ENCODE measurements at places on chromosomes 1 and 21. TPM values are rescaled to one million over a fixed set of nuclear protein-coding genes. Genes with fewer than 3 reads are reported as not detected.

DNA sequence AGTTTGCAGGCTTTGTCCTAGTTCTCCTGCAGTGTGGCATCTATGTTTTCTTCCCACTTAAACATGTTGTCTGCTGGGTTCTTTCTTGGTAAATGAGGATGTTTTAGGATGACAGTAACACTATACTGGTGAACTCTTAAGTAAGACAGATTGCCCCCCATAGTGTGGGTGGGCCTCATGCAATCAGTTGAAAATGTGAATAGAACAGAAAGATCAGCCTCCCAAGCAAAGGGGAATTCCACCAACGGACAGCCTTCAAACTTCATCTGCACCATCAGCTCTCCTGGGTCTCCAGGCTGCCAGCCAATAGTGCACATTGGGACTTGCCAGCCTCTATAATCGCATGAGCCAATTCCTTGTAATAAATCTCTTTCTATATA, 10.7 kb upstream of the TARBP1 start:
- DNase-seq: no peak

Gene RBM11
- total RNA-seq: 1.4 TPM

- peak; percentile 75 for DNase-seq
Observed at GRCh38 chr1:20187103-20187812, 940 bp upstream of the PLA2G2C start.

DNA sequence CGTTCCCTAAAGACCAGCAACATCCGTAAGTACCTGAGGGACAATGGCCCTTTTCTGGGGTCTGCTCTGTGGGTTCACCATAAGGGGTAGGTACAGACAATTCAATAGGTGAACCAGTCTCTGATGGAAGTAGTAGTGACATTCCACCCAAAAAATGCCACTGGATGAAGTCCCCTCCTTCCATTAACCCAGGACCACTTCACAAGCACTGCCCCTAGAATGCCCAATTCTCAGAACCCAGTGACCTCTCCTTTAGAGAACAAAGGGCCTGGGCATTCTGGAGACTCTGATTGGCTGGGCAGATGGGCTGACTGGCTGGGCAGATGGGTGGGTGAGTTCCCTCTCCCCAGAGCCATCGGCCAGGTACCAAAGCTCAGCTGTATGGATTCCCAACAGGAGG, at the start of gene TEX38:
Gene TEX38, plus strand, starts transcription at position 301 of the 400 bp plus-strand sequence. Its CDS starts 81 bp downstream, at position 382.
- DNase-seq: no peak

DNA sequence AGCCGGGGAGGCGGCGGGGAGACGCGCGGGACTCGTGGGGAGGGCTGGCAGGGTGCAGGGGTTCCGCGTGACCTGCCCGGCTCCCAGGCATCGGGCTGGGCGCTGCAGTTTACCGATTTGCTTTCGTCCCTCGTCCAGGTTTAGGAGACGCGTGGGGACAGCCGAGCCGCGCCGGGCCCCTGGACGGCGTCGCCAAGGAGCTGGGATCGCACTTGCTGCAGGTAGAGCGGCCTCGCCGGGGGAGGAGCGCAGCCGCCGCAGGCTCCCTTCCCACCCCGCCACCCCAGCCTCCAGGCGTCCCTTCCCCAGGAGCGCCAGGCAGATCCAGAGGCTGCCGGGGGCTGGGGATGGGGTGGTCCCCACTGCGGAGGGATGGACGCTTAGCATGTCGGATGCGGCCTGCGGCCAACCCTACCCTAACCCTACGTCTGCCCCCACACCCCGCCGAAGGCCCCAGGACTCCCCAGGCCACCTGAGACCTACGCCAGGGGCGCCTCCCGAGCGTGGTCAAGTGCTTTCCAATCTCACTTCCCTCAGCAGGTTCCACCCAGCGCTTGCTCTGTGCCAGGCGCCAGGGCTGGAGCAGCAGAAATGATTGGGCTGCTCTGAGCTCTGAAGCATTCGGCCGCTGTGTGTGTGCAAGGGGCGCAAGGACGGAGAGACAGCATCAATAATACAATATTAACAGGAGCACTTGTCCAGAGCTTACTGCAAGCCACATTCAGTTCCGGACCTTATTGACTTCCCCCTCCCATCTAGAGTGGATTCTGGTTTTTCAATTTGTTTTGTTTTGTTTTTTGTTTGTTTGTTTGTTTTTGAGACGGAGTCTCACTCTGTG, 10.3 kb downstream of the SIM2 start:
- no peak for DNase-seq

- no peak for DNase-seq
Observed at GRCh38 chr1:53486395-53487026, 27.3 kb downstream of the DMRTB1 start.

GRCh38 chr1:38027201-38028104, 14.9 kb downstream of the UTP11 start:
- DNase-seq: no peak

Gene LCE1B
- total RNA-seq: not detected
